Stimulated activated naive CD4-positive, alpha-beta T cell treated with Interleukin-2 at 50 U/mL for 16 hours (primary cell): ENCODE measurements at places on chromosomes 2 and 18.

DNA sequence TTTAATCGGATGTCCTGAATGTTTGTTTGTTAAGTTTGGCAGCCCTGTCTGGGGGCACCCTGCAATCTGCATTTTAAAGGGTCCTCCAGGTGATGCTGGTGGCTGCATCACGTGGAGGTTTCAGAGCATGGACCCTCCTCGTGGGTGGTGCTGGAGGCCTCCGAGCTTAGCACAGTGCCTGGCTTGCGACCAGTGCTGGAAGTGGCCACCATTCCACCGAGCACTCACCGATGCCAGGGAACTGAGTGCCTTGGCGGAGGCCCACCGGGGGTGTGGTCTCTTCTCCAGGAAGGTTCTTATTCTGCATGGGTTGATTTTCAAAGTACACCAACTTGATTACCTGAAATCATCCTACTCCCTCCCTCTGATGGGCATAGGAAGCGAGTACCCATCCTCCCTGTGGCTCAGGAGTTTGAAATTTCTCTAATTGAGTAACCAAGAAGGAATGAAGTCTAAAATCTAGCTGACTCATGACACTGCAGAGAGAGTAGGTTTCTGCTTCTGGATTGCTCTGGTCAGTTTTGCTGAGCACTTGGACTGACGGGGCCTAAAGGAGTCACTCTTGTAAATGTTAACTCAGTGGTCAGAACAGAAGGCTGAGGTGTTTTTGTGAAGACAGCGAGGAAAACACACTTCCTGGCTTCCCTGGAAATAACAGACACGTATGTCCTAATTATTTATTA is 58.1 kb upstream of the SLC66A3 start:
- no peak for DNase-seq

- no peak for DNase-seq
Observed at GRCh38 chr2:100756704-100757103, 63.2 kb upstream of the NPAS2 start.

DNA sequence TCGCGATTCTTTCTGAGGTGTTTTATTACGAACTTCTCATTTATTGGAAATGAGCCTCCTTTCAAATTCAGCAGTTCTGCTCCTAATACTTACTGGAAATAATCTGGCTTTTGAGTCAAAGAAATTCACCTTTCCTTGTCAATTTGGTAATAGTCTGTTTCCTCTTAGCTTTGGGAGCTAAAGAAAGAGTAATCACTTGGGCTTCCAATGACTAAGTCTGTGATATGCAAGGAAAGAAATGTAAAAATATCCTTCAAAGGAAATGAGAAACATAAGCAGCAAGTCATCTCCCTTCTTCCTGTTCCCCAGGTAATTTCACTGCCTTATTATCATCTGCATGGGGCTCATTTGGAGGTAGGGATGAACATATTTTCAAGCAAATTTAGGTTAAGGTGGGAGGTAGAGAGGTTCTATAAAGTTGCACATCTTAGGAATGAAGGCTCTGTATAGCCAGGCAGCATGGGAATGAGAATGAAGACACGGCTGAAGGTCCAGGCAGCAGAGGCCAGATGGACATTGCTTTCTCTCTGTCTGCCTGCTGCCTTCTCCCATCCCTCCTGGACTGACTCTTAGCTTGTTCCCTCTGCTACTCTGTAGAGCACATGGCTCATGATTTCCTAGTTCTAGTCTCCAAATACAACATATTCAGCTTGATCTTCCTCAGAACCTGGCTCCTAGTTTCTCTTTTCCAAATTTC is 1.0 kb downstream of the SPP2 start:
- no peak for DNase-seq

- DNase-seq, result no peak
Observed at GRCh38 chr2:66854298-66854697, 419.4 kb downstream of the MEIS1 start.
